T1000 (cell line): ENCODE measurements at places on chromosomes 3 and 15.
A peak's percentile ranks its signal among the peaks of the same experiment; 100 is the strongest.

- peak; percentile 77 for DNase-seq
Observed at GRCh38 chr15:90660195-90660998, 56.7 kb upstream of the BLM start.

GRCh38 chr3:52498137-52499054 lies 3.3 kb downstream of the STAB1 start:
- DNase-seq: no peak

- no peak for DNase-seq
Observed at GRCh38 chr15:58932710-58933280, 684 bp downstream of the SLTM start.

- DNase-seq: no peak
Observed at GRCh38 chr15:94610485-94610884, 379.1 kb downstream of the MCTP2 start.

GRCh38 chr15:58462547-58462946 lies 30.8 kb downstream of the LIPC start:
- no peak for DNase-seq

DNA sequence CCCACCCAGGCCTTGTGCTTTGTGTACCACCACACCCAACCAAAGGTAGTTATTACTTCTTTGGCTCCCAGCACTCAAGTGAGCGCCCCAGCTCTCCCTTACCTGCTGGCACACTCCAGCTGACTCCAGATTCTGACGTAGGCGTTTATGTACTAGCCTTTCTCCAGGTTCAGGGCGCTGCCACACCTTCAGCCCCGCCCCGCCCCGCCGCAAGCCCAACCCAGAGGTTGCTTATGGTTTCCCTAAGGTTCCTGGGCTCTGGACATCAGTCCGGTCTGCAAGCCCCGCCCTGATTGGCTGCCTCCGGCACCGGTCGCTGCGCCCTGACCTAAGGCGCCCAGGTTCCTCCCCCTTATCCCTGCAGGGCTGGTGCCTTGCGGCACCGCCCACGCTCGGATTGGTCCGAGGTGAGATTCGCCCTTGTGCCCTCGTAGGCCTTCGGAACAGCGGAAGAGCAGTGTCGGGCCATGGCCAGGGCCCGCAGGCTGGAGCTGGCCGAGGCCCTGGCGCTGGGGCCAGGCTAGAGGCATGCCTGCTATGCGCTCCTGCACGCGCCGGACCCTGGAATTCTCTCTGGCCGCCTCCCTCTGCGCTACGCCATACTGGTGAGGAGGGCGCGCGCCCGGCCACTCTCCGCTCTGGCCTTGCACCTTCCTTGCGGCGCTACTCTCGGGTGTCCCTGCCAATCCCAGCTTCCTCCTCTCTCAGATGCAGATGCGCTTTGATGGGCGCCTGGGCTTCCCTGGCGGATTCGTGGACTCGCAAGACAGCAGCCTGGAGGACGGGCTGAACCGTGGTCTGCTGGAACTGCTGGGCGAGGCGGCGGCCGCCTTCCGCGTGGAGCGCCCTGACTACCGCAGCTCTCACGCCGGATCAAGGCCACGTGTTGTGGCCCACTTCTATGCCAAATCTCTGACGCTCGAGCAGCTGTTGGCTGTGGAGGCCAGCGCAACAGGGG lies 19.8 kb upstream of the NUDT16 start:
- no peak for DNase-seq

- no peak for DNase-seq
Observed at GRCh38 chr15:90062023-90062442, 40.2 kb downstream of the IDH2 start.

GRCh38 chr3:187775549-187775948 lies 30.3 kb upstream of the BCL6 start:
- DNase-seq: no peak

GRCh38 chr3:95460274-95460673 lies 1354.1 kb upstream of the EPHA6 start:
- DNase-seq: no peak

GRCh38 chr15:87609474-87609873 lies 647.1 kb downstream of the NTRK3 start:
- no peak for DNase-seq

DNA sequence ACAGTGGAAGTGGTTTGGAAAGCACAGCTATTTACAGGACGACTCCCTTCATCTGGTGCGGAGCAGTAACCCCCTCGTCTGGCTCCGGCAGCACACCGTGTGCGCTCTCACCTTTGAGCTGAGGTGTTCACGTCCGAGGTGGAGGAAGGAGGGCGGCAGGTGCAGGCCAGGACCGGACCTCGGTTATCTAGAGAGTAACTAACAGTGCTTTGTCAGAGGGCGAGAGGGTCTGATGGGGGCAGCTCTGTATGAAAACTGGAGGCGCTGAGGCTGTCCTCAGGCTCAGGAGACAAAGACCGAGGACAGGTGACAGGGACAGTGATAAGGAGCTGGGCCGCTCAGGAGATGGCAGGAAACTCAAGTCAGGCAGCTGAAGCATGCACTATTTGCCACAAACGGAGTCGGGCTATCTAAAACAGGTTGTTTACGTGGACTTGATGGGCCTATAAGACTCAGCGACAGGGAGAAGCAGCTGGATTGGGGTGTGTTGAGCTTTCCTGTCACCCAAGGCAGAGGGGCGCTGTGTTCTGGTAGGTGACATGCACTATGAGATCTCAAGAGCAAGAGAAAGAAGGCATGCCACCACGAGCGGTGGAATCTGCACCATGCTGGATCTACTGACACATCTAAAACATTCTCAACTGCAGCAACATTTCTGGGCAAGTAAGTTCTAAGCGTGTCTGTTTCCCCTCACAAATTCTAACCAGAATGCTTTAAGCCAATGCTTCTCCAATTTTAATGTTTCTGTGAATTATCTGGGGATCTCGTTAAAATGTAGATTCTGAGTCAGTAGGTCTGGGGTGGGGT lies 155.2 kb downstream of the XXYLT1 start:
- DNase-seq: no peak

DNA sequence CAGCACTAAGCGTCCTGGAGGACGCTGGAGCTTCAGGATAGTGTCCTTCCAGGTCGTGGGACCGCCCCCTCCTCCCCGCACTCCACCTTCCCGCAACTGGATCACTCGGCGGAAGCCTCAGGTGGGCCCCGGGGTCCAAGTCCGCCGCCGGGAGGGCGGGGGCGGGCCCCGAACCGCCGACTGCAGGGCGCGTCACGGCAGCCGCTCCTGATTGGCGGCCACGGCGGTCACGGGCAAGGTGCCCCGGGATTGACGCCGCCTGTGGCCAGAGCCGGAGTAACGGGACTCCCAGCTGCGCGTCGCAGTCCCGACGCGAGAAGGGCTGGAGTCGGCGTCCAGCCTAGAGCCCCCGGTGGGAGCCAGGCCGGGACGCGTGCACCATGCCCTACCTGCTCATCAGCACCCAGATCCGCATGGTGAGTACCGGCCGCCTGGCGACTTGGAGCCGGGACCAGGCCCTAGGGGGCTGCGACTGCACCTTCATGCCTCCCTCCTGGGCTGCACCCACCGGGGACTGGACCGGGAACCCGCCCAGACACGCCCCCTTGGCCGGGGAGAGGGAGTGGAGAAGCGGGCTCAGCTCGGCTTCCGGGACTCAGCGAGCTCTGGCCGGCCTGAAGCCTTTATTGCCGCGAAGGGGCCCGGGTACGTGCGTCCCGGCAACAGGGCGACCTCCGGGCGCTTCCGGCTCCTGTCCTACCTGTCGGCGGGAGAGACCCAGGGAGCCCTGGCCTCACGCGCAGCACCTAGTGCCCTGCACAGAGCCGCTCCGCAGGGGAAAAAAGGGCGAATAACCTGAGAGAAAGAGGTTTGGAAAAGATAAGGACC lies at the start of gene GCHFR:
Gene GCHFR (plus strand): TSS at position 268 of the 828 bp plus-strand sequence. CDS start 113 bp downstream, at position 381.
- DNase-seq: no peak

DNA sequence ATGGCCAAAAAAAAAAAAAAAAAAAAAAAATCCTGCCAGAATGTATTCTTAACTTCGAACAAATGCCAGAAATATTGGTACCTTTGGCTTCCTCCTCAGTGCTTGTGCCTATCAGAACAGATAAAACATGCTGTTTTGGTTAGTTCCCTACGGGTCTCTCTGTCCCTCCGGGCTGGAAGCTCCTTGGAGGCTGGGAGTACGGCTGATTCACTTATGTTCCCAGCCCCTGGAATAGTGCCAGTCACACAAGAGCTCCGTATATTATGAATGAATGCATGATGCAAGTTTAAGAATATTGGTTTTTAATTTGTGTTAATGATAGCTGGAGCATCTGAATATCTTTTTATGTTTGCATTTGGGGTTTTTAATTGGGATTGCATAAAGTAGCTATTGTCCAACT lies 44.0 kb downstream of the NR2F2 start:
- DNase-seq: no peak

DNA sequence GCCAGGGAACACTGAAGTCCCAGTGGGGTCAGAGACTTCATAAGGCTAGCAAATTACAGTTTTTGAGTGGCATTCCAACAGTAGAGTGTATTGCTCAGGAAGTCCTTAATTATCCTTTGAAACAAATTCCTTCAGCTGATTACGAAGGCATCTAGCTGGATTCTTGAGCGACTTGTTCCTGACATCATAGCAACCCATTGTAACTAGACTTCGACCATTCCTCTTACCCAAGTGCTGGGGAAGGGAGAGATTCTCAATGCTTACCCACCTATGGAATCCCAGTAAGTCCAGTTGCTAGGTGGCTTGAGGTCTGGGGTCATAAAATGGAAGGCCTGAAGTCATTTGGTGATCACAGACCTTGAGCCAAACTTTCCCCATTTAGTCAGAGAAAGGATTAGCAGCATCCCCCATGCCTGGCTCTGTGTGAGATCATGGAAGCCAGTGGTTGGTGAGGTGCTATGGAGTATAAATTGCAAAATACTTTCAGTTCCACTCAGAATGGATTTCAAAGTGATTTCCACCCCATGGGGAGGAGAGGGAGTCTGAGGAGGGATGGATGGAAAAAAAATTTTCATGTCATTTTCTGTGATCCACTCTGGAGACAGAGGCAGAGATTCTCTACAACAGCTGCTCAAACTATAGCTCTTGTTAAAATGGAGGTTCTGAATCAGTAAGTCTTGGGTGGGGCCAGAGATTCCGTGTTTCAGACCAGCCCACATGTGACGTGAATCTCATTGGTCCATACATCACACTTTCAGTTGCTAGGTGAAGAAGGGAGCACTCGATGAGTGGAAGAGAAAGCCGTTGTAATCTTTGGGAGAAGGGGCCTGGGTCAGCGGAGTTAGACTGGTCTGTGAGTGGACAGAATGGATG lies 45.7 kb downstream of the CD86 start:
- no peak for DNase-seq

GRCh38 chr3:147421184-147421912 lies 12.2 kb downstream of the ZIC1 start:
- no peak for DNase-seq

- DNase-seq: no peak
Observed at GRCh38 chr3:71466483-71466882, 117.0 kb downstream of the FOXP1 start.

GRCh38 chr15:91941871-91942658 lies 88.6 kb downstream of the SLCO3A1 start:
- DNase-seq: no peak

GRCh38 chr3:156449710-156450574 lies 105.0 kb downstream of the SSR3 start:
- DNase-seq: no peak

GRCh38 chr3:65666448-65667091 lies 372.1 kb downstream of the MAGI1 start:
- no peak for DNase-seq

DNA sequence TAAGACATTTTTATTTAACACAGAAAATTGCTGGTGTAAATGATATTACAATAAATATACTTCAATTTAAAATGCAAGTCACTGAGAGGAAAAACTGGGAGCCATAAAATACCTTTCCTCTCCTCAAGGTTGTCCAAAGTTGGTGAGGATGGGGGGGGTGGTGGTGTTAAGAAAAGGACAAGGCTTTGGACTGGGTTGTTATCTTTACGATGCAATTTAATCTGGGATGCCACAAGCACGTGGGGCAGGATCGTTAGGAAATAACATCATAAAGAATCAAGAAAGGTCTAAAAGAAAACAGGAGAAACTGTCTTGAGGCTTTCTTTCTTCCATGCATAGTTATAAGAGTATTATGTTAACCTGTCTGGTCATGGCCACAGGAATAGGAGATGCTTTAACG lies 66.9 kb downstream of the NMNAT3 start:
- no peak for DNase-seq

DNA sequence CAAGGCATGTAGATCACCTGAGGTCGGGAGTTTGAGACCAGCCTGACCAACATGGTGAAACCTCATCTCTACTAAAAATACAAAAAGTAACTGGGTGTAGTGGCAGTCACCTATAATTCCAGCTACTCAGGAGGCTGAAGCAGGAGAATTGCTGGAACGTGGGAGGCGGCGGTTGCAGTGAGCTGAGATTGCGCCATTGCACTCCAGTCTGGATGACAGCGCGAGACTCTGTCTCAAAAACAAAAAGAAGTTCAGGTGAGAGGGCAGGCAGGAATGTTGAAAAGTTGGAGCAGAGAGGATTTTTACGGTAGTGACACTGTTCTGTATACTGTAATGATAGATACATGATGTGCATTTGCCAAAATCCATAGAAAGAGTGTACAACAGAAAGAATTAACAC lies 31.7 kb downstream of the GXYLT2 start:
- DNase-seq: no peak

DNA sequence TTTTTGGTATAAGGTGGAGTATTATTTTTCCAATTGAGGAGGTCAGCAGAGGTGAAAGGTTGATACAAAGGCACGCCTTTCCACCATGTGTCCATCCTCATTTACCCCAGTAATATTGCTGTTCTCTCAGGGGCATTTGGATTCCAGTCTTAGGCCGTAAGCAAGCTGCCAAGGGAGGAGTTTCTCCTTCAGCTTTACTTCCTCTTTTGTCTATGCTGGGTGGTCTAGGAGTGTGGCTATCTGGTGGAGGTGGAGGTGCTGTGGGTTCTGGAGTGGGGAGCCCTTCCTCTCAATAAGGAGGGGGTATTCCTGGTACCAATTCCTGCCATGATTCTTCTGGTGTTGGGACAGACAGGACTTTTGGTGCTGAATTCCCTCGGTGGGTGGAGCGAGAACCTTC lies 340.6 kb downstream of the KCNH8 start:
- no peak for DNase-seq

GRCh38 chr3:10213156-10213792 lies 35.0 kb upstream of the TATDN2 start:
- no peak for DNase-seq

DNA sequence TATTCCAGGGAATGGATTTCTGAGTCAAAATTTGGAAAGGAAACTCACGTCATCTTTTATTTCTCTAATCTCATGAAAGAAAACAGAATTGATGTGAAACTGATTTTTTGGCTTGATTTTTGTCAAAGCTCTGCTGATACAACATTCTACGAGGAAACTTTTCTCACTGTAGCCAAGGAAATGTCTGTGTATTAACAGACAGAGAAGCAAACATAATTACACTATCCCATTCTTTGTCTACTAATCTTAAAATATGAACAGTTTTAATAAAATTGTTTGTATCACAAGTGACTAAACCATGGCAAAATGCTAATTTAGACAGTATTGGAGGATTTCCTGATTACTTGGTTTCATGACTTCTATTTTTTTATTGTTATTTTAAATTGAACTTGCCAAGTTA lies 1437.0 kb downstream of the OTOL1 start:
- DNase-seq: no peak

- DNase-seq: no peak
Observed at GRCh38 chr15:36844534-36844998, 255.8 kb downstream of the MEIS2 start.

GRCh38 chr3:170699158-170700053 lies 113.5 kb upstream of the SLC7A14 start:
- DNase-seq: no peak
